Activated CD8-positive, alpha-beta memory T cell treated with anti-CD3 and anti-CD28 coated beads for 1 hour (primary cell): ENCODE measurements at places on chromosomes 7 and 10.

- DNase-seq = no peak
Observed at GRCh38 chr7:105589356-105590077, 8.2 kb upstream of the EFCAB10 start.

DNA sequence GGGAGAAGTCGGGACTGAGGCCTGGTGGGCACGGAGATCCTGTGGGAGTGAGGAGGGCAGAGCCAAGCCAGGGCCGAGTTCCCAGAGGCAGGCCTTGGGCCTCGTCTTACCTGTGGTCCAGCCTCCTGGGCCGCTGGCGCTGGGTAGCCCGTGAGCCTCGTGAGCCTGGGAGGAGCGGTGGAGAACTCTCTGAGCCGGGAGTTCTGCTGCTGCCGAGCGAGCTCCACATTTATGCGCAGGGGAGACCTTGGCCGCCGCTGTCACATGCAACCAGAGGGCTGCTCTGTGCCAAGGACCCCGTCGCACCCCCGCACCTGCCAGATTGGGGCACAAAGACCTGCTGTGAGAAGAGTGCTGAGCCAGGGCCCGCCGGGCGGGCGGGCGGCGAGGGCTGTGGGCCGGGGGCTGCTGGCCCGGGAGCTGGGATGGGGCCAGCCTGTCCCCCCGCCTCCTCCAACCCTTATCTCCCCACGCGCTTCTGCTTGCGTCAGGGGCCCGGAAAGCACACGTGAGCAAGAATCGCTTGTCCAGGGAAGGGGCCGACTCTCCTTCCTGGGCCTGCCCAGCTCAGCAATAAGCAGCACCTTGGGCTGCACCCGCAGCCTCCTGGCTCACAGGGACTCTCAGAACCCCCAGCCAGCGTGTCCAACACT, 10.2 kb downstream of the VENTX start:
- DNase-seq = no peak

GRCh38 chr7:110573862-110574528, 516.9 kb upstream of the LRRN3 start:
- no peak for DNase-seq

DNA sequence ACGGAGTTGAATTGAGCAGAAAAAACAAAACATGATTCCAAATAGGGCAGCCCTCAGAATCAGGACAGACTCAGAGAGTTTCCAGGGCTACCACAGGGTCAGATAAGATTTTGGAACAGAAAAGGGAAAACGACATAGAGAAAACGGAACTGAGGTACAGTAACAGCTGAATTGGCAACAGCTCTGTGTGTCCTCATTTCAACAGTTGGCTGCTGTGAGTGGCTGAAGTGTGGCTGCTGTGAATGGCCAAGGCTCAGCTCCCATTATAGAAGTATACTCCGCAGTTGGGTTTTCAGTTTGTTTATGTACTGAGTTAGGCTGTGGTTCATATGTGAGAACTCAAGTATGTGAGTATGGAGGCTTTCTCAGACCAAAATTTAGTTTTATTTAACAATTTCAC, 32.0 kb downstream of the ANTXRL start:
- DNase-seq = no peak

- no peak for DNase-seq
Observed at GRCh38 chr7:93055543-93056107, 62.2 kb downstream of the SAMD9 start.

GRCh38 chr7:144487901-144488300, 84.4 kb upstream of the NOBOX start:
- DNase-seq = no peak

- DNase-seq = no peak
Observed at GRCh38 chr7:133207687-133208086, 45.2 kb upstream of the EXOC4 start.

GRCh38 chr10:49827297-49827696, 65.2 kb upstream of the OGDHL start:
- DNase-seq = no peak
